ENCODE measurements at places on chromosomes 7 and 10.

DNA sequence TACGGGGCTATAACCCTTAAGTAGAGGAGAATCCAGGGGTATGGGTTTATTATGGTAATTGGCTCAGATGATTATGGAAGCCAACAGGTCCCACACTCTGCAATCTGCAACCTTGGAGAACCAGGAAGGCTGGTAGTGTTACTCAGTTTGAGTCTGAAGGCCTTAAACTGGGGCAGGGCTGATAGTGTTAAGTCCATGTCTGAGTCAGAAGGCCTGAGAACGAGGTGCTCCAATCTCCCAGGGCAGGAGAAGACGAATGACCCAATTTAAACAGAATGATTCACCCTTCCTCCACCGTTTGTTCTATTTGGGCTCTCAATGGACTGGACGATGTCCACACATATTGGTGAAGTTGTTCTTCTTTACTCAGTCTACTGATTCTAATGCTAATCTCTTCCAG lies 244.5 kb upstream of the PTER start:
- no peak for DNase-seq

GRCh38 chr7:32479574-32480200 lies 10.5 kb downstream of the LSM5 start:
- DNase-seq: peak; percentile 68

DNA sequence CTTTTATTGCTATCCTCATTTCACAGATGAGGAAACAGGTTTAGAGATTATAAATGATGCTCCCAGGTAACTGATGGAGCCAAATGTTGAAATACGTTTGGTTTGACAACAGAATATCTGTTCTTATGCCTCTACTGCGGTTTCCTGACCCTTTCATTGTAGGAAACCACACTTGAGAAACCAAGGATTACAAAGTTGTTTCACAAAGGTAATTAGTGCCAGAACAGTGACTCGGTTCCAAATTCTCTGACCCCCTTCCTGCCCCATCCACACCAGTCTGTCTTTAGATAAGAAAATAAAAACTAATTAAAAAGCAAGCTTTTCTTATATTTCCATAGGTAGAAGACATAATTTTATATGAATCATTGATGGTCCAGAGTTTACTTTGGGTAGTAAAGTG lies 393.7 kb upstream of the MBL2 start:
- no peak for DNase-seq

DNA sequence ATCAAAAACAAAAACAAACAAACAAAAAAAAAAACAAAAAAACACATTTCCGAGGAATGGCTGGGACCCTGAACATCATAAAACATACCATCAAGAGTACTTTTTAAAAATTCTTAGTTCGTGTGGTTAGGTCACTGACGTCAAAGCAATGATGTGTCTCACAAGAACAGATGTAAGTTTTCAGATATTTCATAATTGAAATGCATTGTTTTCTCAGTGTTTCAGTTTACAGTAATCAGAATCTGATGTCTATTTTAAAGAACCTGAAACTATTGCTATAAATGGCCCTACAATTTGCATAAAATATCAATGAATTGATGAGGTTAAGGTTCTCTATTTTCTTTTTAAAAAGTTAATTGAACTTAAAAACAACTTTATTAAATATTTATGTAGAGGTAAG lies 103.7 kb upstream of the HGF start:
- DNase-seq: no peak

DNA sequence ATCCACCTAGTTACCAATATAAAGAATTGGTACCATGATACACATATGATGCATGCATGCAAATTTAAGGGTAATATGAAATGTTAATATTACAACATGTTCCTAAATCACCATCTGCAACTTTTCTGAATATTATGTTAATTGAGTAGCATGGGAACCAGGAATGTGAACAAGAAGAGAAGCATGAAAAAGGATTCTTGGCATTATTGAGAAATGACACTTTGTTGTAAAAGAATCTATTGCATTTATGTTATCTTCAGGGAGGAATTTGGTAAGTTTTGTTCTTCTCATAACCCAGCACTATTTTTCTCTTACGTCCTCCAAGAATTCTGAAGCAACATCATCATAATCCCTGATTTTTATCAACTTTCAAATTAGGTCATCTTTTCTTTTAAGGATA lies 159.9 kb upstream of the SLC25A13 start:
- DNase-seq: no peak

DNA sequence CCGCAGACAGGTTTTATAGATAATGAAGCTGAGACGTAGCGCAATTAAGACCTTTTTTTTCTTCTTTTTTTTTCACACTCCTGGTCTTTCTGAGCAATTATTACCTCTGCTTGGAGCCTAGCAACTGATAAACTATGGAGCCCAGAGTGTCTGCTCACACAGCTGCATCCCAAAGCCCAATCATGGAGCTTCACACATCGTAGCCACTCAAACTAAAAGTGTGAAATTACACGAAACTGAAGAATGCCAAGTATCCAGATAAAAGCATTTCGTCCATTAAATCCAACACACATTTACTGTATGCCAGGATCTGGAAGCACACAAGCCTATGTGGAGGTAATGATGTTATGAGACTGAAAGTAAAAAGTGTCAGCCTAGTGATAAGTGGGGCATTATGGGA lies 97.6 kb downstream of the NRP1 start:
- DNase-seq: no peak

DNA sequence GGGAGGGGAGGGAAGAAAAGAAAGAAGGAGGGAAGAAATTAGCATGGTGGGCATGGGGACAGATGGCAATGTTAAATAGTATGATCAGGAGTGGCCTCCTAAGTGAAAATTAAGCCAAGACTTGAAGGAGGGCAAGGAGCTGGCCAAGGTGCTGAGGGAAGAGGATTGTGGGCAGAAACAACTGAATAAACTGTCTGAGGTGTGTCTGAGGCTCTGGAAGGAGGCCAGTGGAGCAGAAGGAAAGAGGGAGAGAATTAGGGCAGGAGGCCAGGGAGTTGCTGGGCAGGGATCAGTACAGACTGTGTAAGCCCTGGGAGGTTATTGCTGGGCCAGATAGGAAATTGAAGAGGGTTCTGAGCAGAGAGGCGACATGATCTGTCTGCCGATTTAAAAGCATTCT lies 40.6 kb upstream of the VKORC1L1 start:
- DNase-seq: peak; percentile 49

DNA sequence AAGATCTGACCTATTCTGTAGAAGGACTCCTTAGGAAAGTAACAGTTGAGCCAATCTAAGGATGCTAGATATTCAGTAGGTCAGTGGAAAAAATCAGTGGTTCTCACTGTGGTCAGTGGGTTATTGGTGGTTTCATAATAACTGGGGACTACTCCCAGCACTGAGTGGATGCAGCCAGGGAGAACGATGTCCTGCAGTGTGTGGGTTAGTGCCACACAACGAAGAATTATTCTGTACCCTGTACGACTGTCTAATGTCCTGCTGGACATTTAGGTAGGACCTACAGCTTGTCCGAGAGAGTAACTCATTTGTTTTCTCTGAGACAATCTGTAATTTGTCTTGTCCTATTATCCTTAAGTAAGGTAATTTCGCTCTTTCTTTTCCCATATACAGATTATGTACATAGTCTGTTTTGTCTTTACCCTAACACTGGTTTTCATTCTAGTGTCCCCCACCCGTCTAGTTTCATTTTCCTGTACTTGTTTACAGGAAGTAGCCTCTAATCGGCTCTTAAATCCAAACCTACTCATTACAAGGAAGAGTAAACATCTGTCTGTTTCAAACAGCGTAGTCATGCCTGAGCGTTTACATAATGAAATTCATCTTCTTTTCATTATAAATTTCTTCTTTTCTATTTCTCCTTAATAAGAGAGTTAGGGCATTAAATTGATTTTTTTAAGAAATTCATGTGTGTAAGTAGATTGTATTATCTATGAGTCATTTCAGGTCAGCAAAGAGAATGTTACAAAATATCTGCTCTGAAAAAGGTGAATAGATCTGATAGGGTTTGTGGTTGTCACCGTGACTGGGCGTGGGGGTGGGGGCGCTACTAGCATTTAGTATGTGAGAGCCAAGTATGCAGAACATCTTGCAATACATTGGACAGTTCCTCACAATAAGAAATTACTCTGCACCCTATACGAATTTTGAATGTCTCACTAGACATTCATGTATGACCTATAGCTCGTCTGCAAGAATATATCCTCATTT lies 8.3 kb upstream of the ZC3HAV1L start:
- DNase-seq: no peak

Measured in ACHN (cell line).